Cerebellum (tissue), 4 donors: ENCODE measurements at places on chromosomes 5 and 9. TPM values are rescaled to one million over a fixed set of nuclear protein-coding genes. Genes with fewer than 3 reads are reported as not detected.

Gene GAPVD1
- total RNA-seq = 83.3 TPM

Gene SGCD
- total RNA-seq = 10.5 TPM

Gene IRF1
- 2.4 TPM for total RNA-seq

Gene INSL4
- not detected for total RNA-seq

Gene PCDHB2
- total RNA-seq = 16.0 TPM

Gene MEIKIN
- not detected for total RNA-seq

Gene ARHGEF37
- 4.6 TPM for total RNA-seq

Gene FREM1
- 37.3 TPM for total RNA-seq

Gene NRG2
- total RNA-seq = 5.1 TPM

Gene ODF2
- total RNA-seq = 29.1 TPM

Gene LRRC70
- total RNA-seq = 8.0 TPM

Gene TCF7
- 1.5 TPM for total RNA-seq

Gene IRX4
- 0.27 TPM for total RNA-seq

Gene STK32A
- 37.9 TPM for total RNA-seq

Gene EIF4E1B
- 0.27 TPM for total RNA-seq

Gene MEGF10
- total RNA-seq = 72.2 TPM

Gene HIGD2A
- 31.9 TPM for total RNA-seq

Gene DDX4
- total RNA-seq = 0.09 TPM

Gene KLHL9
- 54.4 TPM for total RNA-seq

Gene ZFP37
- total RNA-seq = 17.3 TPM

Gene ZBTB5
- 21.4 TPM for total RNA-seq

Gene LRRC19
- not detected for total RNA-seq

Gene DRD1
- total RNA-seq = 1.3 TPM

Gene PCDHGB4
- 25.1 TPM for total RNA-seq

Gene CDX1
- total RNA-seq = not detected

Gene OR13D1
- total RNA-seq = not detected

Gene ANKRD18A
- total RNA-seq = 7.3 TPM
